ENCODE measurements at places on chromosomes 5 and 9.

GRCh38 chr9:110048403-110048975 is 159.5 kb downstream of the C9orf152 start:
- peak; percentile 67 for DNase-seq

GRCh38 chr9:77420641-77421040 is 227.5 kb downstream of the GNA14 start:
- DNase-seq, result no peak

DNA sequence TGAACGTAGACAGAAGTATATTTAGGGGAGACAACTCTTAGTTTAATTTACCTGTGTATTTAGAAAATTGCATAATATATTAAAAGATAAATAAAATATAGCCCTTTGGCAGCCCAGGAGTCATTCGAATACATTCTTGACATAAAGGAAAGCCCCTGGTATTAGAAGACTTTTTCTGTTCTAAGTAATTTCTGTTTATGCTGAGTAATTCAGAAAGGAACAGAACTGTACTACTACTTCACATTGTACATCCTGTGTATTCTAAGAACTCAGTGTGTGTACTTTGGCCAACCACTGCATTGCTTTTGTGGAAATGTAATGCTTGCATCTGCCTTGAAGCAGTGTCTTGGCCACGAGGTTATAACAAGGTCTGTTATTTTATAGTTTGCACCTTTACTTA is 136.4 kb downstream of the KDM4C start:
- no peak for DNase-seq

- DNase-seq, result no peak
Observed at GRCh38 chr9:83570359-83570758, 32.2 kb upstream of the FRMD3 start.

- no peak for DNase-seq
Observed at GRCh38 chr5:133870661-133871060, 97.8 kb downstream of the C5orf15 start.

DNA sequence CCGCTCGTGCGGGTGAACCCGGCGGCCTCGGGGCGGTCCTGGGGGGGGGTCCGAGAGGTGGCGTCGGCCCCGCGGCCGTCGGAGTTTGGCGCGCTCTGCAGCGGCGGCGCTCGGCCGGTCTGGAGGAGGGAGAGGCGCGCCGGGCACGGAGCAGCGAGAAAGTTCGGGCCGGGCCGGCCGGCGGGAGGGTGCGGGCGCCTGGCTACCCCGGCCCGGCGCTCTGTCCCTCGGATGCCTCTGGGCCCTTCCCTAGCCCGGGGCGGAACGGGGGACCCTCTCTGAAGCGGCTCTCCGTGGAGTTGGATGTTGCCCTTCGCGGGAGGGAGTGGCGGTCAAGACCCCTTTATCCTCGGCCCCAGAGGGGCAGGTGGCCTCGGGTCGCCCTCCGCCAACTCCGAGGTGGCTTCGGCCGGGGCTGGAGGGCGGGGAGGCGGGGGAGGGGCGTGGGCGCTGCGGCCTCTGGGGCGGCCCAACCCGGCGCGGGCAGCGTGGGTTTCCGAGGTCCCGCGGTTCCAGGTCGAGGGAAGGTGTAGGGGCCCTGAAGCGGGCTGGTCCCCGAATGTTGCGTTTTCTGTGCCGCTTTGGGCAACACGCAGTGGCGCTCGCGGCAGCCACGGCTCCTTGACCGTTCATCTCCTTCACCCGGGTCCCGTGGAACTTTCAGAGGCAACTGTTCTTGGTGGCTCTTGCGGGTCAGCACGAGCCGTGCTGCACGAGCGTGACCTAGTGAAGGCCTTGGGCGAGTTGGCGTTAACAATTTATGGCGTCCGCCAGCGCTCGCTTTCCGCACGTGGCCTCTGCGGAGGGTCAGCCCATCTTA is 290.5 kb downstream of the DOCK8 start:
- no peak for DNase-seq

- no peak for DNase-seq
Observed at GRCh38 chr9:135279834-135280393, 192.4 kb downstream of the OLFM1 start.
